ENCODE measurements at places on chromosomes 12 and 14.

DNA sequence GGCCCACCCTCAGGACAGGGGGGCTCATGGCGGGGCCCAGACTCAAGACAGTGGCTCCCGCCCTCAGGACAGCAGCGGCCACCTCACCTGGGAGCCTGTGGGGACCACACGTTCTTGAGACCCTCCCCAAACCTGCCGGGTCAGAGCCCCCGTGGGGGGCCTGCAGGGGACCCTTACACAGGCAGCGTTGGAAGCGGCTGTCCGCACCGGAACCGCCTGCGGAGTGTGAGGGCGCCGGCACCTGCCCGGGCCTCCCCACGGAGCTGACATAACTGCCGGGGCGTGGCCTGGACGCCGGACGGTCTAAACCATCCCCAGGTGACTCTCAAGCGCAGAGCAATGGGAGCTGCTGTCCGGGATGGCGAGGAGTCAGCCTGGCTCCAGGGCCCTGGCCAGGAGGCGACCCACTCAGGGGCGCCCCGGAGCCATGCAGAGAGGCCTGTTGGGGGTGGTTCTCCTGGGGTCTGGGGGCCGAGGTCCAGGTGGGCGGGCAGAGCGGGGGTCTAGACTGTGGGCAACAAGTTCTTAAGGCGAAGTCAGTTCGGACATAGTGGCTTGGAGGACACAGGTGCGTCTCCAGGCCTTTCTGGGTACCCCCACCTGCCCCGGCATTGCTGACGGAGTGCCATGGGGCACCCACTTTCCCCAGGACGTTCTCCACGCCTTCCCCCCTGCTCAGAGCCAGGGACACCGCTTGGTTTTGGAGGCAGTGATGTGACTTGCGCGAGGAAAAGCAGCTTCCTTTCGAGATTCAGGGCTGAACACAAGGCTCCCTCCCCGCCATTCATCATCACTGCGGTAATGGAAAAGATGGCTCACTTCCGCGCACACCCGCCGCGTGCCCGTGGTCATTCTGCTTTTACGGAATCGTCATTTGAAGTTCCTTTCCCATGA lies 23.2 kb downstream of the GALNT9 start:
- no peaks in the 10 kb centered on the region for H3K36me3 ChIP-seq
- H3K4me3 ChIP-seq: no peak overlapping the region
- H3K4me1 ChIP-seq: no peaks in the 10 kb centered on the region
- no peak for ATAC-seq
- no peak overlapping the region for H3K27ac ChIP-seq

DNA sequence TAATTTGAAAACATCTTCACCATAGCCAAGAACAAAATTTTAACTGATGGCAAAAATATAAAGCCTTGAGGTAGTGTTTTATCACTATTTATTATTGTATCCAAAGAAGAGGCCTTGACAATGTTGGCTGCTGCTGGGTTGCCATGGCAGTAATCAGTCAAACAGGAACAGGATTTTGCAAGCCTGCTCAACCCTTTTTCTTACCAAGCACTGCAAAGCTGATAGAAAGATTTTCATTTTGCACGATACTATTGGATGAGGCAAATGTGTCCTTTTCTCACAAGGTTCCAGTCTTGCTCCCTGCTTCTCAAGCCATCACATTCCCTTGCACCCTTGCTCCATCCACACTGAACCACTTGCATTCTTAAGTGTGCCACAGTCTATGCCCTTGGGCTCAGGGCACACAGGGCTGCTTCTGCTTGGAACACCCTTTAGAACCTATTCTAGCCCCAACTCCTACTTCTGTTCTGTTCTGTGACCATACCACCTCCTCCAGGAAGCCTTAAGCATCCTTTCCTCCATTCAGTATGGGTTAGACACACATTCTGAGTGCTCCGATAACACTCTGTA lies 76.5 kb upstream of the AMIGO2 start:
- no peak for ATAC-seq
- no peaks in the 10 kb centered on the region for H3K27me3 ChIP-seq
- no peaks in the 10 kb centered on the region for H3K36me3 ChIP-seq
- H3K27ac ChIP-seq: peak overlapping the region; percentile 11
- no peak overlapping the region for H3K4me3 ChIP-seq
- H3K4me1 ChIP-seq: no peaks in the 10 kb centered on the region

DNA sequence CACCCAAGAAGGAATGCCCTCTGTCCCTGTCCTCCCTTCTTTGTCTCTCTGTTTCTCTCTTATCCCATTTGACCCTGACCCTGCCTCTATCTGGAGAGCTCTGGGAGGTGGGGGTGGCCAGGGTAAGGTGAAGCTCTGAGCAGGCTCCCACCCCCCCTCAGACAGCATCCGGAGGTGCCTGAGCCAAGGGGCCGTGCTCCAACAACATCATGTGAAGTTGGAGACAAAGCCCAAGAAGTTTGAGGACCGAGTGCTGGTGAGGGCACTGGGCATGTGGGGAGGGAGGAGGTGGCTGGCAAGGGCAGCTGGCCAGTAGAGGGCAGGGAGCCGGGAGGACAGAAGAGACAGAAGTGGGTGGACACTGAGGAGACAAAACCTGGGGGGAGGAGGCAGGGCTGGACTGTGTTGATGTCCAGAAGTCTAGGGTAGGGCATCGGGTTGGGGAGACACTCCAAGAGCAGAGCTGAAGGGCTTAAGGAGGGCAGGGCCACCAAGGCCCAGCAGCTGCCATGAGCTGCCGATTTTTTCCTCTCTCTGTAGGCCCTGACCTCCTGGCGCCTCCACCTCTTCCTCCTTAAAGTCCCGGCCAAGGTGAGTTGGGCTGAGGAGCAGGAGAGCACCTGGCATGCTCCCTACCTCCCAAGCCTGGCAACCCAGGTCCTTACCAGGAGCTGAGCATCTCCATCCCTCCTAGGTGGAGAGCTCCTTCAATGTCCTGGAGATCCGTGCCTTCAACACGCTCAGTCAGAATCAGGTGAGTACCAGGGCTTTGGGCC lies 1.9 kb downstream of the CARMIL3 start:
- peaks cover 46% of the 10 kb centered on the region for H3K27me3 ChIP-seq
- no peak for ATAC-seq
- no peak overlapping the region for H3K4me3 ChIP-seq
- no peaks in the 10 kb centered on the region for H3K36me3 ChIP-seq
- H3K4me1 ChIP-seq: peaks cover 28% of the 10 kb centered on the region

DNA sequence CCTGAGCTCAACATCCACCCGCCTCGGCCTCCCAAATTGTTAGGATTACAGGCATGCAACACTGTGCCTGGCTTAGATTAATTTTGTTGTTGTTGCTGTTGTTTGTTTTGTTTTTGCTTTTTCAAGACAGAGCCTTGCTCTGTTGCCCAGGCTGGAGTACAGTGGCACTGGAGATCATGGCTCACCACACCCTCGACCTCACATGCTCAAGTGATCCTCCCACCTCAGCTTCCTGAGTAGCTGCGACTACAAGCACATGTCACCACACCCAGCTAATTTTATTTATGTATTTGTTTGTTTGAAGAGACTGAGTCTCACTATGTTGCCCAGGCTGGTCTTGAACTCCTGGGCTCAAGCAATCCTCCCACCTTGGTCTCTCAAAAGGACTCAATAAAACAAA lies 26.7 kb downstream of the CRY1 start:
- H3K27me3 ChIP-seq: no peaks in the 10 kb centered on the region
- H3K27ac ChIP-seq: no peak overlapping the region
- no peaks in the 10 kb centered on the region for H3K36me3 ChIP-seq
- no peaks in the 10 kb centered on the region for H3K4me1 ChIP-seq
- ATAC-seq: no peak

DNA sequence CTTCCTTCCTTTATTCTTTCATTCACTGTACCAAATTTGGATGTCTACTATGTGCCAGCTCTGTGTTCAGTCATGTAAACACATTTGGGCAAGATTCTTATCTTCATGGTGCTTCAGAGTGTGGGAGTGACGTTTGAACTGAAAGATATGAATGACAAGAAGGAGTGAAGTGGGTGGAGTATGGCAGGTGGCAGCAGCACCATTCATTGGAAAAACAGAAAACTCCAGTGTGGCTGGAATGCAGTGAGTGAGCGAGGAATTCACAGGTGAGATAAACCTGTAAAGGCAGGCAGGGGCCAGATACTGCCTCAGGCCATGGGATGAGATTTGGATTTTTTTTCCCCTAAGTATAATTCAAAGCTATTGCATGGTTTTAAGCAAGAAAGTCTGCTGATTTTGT lies 140.7 kb upstream of the CCDC198 start:
- H3K36me3 ChIP-seq: no peaks in the 10 kb centered on the region
- no peak overlapping the region for H3K4me3 ChIP-seq
- H3K4me1 ChIP-seq: no peaks in the 10 kb centered on the region
- no peaks in the 10 kb centered on the region for H3K27me3 ChIP-seq
- ATAC-seq: no peak
- H3K27ac ChIP-seq: no peak overlapping the region

GRCh38 chr14:91636604-91637003 lies 95.3 kb downstream of the CATSPERB start:
- no peak for ATAC-seq
- H3K27ac ChIP-seq: no peak overlapping the region
- H3K4me1 ChIP-seq: no peaks in the 10 kb centered on the region
- no peaks in the 10 kb centered on the region for H3K27me3 ChIP-seq
- H3K36me3 ChIP-seq: no peaks in the 10 kb centered on the region

DNA sequence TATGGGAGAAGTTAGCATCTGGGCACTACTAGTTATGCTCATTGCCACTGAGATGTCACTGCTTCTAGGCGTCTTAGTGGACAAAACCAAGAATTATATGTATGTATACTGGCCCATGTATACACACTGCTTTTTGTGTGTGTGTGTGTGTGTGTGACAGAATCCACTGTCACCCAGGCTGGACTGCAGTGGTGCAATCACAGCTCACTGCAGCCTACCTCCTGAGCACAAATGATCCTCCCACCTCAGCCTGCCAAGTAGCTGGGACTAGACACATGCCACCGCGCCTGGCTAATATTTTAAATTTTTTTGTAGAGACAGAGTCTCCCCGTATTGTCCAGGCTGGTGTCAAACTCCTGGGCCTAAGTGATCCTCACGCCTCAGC lies 25.2 kb downstream of the LIMA1 start:
- ATAC-seq: peak; percentile 87
- no peaks in the 10 kb centered on the region for H3K27me3 ChIP-seq
- peaks cover 32% of the 10 kb centered on the region for H3K4me1 ChIP-seq
- no peak overlapping the region for H3K4me3 ChIP-seq
- H3K27ac ChIP-seq: no peak overlapping the region

DNA sequence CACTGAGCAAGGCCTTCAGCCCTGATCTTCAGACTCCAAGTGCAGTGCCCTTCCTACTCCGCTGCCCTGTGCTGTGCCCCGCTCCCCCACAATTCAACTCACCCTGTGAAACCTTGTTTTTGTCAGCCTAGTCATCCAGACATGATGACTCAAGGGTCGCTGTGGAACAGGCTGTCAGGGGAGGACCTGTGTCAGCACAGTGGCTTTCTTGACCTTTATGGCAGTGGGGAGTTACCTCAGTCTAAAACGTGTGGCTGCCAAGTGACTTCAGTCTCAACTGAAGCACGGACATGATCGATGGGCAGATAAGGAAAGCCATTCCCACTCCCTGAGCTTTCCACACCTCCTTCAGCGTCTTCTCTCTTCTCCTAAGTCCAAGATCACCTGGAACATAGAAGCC lies 16.3 kb upstream of the FLVCR2 start:
- H3K27me3 ChIP-seq: peaks cover 13% of the 10 kb centered on the region
- ATAC-seq: no peak
- H3K36me3 ChIP-seq: no peaks in the 10 kb centered on the region
- H3K27ac ChIP-seq: no peak overlapping the region
- no peak overlapping the region for H3K4me3 ChIP-seq

DNA sequence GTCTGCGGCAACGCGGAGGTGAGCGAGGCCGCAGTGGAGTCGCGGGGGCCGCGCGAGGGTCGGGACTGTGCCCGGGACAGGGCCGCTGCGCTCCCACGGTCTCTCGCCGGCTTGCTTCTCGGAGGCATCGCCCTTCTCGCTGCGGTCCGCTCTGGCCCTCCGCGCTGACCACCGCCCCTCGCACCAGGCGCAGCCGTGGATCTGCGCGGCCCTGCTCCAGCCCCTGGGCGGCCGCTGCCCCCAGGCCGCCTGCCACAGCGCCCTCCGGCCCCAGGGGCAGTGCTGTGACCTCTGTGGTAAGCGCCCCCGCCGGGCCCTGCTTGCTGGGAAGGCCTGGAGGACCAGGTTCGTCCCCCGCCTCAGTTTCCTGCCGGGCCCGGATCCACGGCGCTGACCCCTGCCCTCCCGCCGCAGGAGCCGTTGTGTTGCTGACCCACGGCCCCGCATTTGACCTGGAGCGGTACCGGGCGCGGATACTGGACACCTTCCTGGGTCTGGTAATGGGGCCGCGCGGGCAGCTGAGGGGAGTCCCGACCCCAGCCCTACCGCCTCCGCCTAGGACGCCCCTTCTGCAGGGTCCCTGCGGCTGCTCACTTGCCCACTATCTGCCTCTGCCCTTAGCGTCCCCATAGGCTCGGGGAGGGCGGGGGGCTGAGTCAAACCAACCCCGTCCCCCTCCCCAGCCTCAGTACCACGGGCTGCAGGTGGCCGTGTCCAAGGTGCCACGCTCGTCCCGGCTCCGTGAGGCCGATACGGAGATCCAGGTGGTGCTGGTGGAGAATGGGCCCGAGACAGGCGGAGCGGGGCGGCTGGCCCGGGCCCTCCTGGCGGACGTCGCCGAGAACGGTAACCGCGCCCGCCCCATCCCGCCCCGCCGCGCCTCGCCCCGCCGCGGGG lies 7.0 kb downstream of the AMN start:
- H3K27ac ChIP-seq: no peak overlapping the region
- no peak for ATAC-seq
- peaks cover 65% of the 10 kb centered on the region for H3K27me3 ChIP-seq
- H3K36me3 ChIP-seq: no peaks in the 10 kb centered on the region

DNA sequence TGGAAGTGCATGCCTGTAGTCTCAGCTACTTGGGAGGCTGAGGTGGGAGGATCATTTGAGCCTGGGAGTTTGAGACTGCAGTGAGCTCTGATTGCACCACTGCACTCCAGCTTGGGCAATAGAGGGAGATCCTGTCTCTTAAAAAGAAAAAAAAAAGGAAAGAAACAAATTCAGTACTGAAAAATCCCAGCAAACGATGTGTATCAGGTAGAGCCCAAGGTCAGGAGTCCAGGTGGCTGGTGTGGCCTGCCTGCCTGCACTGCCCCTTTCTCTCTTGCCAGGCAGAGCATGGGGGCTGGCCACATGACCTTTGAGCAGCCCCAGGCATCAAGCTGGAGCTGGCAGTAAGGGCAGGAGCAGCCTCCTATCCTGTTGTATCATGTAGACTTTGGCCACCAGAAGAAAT lies 31.8 kb downstream of the ELK3 start:
- ATAC-seq: no peak
- H3K27ac ChIP-seq: no peak overlapping the region
- H3K4me3 ChIP-seq: no peak overlapping the region
- H3K27me3 ChIP-seq: no peaks in the 10 kb centered on the region
- H3K36me3 ChIP-seq: no peaks in the 10 kb centered on the region
- H3K4me1 ChIP-seq: no peaks in the 10 kb centered on the region

- ATAC-seq: no peak
- no peaks in the 10 kb centered on the region for H3K27me3 ChIP-seq
- no peaks in the 10 kb centered on the region for H3K36me3 ChIP-seq
- H3K27ac ChIP-seq: no peak overlapping the region
- H3K4me1 ChIP-seq: no peaks in the 10 kb centered on the region
Observed at GRCh38 chr14:26839481-26839880, 241.6 kb upstream of the NOVA1 start.

Data from gastroesophageal sphincter (tissue), 4 donors.